Stimulated activated naive CD8-positive, alpha-beta T cell treated with anti-CD3 and anti-CD28 coated beads, Interleukin-15, amount 100 ng/mL, for 72 hours (primary cell): ENCODE measurements at places on chromosomes 12 and 14.

- DNase-seq: no peak
These were observed 1.8 kb downstream of the OR4K17 start for GRCh38 chr14:20112321-20112720.

GRCh38 chr14:103879570-103880347 is 32.4 kb upstream of the PPP1R13B start:
- DNase-seq: no peak

GRCh38 chr12:132560614-132561426 is 49.6 kb downstream of the LRCOL1 start:
- DNase-seq: peak; percentile 72

- no peak for DNase-seq
These were observed 79.5 kb downstream of the DDX51 start for GRCh38 chr12:132064631-132065030.

DNA sequence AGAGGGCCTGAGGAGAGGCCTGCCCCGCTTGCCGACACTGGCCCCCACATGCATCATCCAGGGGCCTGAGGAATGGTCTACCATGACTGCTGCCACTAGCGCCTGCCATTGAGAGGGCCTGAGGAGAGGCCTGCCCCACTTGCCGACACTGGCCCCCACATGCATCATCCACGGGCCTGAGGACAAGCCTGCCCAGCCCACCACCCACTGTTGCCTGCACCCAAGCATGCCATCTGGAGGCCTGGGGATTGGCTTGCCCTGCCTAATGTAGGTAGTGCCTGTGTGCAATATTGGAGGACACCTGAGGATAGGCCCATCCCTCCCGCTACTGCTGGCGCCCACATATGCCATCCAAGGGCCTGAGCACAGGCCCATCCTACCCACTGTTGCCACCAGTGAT is 24.4 kb downstream of the CYP46A1 start:
- DNase-seq: no peak

GRCh38 chr14:53144244-53144643 is 8.9 kb downstream of the DDHD1 start:
- peak; percentile 50 for DNase-seq

- DNase-seq: peak; percentile 81
These were observed at the start of gene IL23A for GRCh38 chr12:56338308-56339157. Gene IL23A, plus strand, starts transcription at chr12:56338884. Its CDS starts 161 bp downstream, at chr12:56339045.

DNA sequence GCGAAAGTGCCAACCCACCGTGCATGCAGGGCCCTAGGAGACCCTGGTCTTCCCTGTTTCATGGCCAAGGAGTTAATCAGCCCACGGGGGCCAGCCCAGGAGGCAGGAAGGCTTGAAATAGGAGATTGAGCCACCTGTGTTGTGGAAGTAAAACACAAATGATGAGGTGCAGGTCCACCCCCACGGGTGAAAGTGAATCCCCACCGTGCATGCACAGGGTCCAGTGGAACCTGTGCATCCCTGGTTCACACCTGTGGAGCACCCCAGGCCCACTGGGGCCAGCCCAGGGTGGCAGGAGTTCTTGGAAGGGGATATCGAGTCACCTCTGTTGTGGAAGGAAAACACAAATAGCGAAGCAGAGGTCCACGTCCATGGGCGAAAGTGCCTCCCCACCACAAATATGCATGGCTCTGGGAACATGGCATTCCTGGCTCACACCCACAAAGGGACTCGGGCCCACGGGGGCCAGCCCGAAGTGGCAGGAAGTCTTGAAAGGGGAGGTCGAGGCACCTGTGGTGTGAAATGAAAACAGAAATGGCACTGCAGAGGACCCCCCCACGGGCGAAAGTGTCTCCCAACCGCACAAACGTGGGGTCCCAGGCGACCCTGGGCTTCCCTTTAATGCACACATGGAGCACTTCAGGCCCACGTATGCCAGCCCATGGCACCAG is 381.5 kb downstream of the ALG10 start:
- peak; percentile 2 for DNase-seq

DNA sequence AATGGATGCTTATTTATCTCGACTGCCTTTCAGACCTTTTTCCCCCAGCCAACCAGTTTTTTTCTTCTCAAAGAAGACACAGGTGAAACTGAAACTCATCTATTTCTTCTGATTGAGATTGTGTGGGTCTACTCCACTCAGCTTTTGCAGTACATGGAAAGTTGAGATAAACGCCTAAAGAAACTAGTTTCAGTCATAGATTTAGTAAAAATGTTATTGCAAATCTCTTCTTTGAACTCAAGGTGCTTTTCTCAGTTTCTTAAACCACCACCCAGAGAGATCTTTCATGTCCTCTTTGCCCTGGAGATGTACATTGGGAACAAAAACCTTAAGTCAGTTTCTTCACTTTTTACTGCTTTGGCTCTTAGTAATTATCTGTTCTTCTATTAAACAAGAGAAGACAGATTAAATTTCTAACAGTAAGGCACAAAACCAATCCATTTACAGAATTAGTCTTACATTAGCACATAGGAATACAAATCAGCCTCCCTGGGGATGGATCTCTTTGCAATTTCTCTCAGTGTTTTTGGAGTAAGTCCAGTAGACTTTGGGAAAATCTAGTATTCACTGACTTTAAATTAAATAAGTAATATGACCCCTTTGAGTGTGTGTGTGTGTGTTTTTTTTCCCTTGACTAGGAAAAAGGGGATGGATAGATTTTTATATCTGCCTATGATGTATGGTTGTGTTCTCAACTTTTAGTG is 11.6 kb downstream of the FBXW8 start:
- peak; percentile 20 for DNase-seq

DNA sequence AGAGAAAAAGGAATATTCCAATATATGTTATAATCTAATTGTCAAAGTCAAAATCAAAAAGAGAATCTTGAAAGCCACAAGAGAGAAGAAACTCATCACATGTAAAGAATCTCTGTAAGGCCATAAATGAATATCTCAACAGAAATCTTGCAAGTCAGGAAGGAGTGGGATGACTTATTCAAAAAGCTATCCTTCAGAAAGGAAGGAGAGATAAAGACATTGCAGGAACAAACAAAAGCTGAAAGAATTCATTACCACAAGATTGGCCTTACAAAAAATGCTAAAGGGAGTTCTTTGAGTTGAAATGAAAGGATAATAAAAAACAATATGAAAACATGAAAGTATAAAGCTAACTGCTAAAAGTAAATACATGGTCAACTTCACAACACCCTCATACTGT is 286.8 kb downstream of the LRIG3 start:
- no peak for DNase-seq

- DNase-seq: peak; percentile 75
These were observed 417.0 kb downstream of the DPF3 start for GRCh38 chr14:72476657-72477499.

DNA sequence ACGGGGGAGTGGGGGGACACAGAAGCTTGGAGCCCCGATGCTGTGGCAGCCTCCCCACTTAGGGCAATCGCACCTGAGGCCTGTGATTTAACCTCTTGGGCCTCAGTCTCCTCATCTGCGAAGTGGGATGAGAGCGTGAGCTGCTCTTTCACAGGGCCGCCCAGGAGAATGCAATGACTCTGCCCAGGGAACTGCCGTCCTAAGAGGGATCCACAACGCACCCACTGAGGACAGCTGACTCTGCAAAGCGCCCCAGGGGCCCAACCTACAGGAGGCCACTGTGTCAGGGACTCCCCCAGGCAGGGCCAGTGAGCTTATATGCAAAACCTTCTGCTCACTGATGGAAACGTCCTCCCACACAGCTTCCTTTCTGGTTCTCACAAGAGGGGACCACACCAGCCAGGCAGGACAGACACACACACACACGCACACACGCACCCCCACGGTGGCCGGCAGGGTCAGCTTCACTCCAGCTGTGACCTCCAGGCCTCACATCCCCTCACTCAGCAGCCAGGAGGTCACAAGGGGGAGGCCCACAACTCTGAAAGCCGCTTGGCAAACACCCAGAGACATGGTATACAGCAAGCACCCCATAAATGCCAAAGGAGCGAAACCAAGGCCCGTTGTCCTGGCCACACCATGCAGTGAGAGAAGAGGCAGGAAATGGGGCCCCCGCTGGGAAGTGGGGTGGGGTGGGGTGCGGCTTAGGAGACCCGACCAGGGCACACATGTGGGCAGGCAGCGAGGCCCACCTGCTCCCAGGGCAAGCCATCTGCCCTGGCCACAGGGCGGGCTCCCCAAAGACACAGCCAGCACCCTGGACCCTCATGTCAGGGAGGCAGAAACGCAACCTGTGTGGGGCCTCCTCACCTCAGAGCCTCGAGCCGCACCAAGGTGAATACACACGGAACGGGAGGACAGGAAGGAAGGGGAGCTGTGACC is 73.3 kb downstream of the NCOR2 start:
- peak; percentile 68 for DNase-seq

GRCh38 chr14:30681752-30682355 is 59.7 kb downstream of the SCFD1 start:
- DNase-seq: no peak

DNA sequence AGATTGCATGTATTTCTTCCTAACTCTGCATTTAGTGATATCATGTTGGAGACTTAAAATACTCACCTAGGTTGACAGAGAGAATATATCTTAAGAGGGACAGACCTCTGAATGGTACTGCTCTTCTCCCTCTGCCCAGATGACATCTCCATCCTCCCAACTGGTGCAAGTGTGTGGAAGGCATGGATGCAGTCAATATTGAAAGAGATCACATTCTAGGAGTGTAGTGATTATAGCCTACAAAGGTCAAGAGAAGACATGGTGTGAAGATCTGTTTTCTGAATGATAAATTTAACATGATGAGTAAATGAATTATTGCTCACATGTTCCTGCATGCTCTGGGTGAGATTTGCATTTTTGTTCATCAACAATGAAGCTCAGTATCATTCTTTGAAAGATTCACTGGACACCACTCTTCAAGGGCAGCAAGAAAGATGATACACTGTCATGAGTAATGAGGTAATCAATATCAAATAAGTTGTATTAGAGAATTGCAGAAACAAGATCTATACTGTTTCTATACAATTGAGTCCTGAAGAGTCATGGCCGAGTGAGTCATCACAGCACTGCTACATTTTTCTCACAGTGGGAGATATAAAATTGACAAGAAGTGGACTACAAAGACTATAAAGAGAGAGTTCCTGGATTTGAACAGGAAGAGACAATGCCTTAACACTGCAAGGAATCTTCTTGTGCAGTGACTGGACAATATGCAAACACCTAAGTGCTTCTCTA is 183.3 kb upstream of the KRR1 start:
- DNase-seq: no peak

- no peak for DNase-seq
These were observed 20.6 kb downstream of the PKP2 start for GRCh38 chr12:32876004-32876403.

- no peak for DNase-seq
These were observed 2.3 kb downstream of the PIWIL1 start for GRCh38 chr12:130339951-130340350.

DNA sequence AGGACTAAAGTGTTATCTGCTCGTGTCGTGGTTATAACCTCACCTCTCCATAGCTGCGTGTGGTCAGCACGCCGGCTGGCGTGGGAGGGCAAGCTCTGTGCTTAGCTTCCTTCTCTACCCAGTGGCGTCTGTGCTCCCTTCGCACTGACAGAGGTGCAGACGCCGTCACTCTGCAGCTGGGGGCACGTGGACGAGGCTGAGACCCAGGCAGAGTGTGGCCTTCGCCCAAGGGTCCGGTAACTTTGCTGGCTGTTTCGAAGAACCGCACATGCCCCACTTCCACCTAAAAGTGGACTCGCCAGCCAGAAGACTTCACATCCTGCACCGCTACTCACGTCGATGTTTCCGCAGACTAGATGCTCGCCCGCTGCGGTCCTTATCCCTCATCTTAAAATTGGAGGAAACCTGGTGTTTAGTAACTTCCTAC is 35.9 kb upstream of the DYNC1H1 start:
- no peak for DNase-seq

DNA sequence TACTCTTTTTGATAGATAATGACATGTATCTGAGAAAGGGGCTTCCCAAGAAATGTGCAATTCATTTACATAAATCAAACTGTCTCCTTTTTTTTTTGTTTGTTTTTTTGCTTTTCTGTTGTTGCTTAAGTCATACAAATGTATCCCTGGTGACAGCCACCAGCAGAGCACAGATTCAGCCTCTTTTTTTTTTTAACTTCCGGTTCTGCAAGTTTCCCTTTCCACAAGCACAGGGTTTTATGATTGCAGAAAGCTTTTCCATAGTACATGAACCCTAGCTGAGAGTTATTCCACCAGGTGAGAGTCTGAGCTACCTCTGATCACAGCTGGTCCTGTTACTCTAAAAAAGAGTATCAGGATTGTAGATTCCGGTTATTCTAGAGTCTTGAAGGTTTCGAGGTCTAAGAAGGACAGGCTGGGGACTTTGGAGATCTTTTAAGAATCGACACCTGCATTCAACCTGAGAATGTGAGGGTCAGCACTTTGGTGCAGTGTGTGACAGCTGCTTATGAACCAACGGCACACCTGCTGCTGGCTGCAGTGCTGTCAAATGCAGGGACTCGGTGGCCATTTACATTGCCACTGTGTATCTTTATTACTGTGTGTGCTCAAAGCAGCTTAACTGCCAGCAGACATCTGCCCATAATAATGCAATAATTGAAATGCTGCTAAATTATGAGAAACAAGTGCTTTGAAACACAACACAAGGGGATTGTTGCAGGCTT is 551.7 kb downstream of the NRXN3 start:
- no peak for DNase-seq

DNA sequence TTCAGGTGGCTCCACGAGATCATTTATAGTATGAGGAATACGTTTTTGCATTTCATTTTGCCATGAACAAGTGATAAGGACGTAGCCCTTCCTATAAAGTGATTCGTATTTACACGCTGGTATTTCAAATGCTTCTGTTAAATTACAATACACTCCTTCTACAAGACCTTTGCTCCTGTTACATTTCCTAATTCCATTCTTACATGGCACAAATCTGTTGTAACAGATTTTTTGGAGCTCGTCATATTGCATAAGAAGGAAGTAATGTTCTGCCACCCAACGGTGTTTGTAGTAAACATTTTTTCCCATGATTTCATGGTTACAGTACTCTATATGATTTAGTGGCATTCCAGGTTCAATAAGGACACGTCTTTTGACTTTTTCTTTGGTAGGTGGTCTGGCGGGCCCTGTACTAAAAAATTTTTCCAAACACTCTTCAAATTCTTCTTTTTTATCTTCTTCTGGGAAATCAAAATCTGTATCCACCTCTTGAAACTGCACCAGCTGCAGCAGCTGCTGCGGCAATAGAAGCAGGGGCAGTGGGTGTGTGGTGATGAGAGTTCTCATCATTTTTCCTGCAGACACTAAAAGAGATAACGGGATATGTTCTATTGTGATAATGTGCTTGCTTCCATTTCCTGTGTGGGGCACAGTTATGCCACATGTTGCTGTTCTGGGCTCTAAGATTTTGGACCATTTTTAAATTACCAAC is 4.2 kb downstream of the RNASE9 start:
- no peak for DNase-seq

GRCh38 chr12:124599074-124599999 is 31.9 kb upstream of the NCOR2 start:
- no peak for DNase-seq
